Fibroblast of villous mesenchyme (primary cell): ENCODE measurements at places on chromosomes 1 and 21. TPM values are rescaled to one million over a fixed set of nuclear protein-coding genes. Genes with fewer than 3 reads are reported as not detected.

SLFNL1 gene
- under 0.01 and 0.64 TPM in 2 replicates for total RNA-seq

- DNase-seq, result no peak
Observed at GRCh38 chr1:86146566-86146965, 10.0 kb downstream of the COL24A1 start.

PTPRC gene
- total RNA-seq, result 0.64 and 3.5 TPM in 2 replicates

GRCh38 chr1:205976708-205977401 is 26.3 kb downstream of the RAB7B start:
- peak; percentile 32 for DNase-seq

DNA sequence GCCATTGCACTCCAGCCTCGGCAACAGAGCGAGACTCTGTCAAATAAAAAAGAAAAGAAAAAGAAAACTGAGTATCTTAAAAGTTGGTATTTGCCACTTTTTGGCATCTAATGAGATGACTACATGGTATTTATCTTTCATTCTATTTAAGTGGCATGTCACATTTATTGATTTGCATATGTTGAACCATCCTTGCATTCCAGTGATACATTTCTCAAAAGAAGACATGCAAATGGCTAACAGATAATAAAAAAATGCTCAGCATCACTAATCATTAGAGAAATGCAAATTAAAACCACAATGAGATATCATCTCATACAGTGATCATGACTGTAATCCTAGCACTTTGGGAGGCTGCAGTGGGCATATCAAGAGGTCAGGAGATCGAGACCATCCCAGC is 28.1 kb downstream of the SFPQ start:
- DNase-seq, result no peak

GRCh38 chr1:150389650-150390049 is 25.7 kb downstream of the RPRD2 start:
- no peak for DNase-seq

CLDN8 gene
- total RNA-seq, result not detected in 2 replicates

IL10 gene
- under 0.01 TPM in 1 of 2 replicates, not detected in the other for total RNA-seq

DNA sequence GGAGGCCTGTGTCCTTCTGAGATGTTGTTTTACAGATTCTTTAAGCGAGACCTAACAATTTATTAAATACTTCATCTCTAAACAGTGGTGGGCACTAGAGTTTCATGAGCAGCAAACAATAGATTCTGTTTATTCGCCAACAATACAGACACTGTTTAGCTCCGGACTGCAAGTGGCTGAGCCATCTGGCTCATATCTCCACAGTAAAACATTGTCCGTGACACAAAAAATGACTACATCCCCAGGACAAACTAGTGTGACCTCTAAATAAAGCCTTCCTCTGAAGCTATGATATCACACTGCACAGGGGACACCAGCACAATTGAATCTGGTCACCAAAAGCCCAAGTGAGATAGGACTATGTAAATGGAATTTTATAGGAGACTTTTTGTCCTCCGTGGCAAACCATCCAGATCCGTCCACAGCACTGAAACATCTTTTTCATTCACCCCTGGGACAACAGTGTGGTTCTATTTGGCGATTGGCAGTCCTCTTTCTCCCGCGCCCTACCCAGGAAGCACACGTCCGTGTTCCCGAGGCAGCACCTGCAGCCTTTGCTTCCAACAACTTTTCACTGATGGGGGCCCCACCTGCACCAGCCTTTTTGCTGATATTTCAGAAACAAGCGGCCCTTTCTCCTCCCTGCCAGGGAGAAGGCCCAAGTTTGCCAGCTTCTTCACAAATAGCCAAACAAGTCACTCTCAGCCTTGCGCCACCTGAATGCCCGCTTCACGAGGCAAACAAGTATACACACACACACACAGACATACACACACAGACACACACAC is 47.4 kb downstream of the OLIG1 start:
- no peak for DNase-seq
